ENCODE measurements at places on chromosomes 7 and 10.
A peak's percentile ranks its signal among the peaks of the same experiment; 100 is the strongest.

- DNase-seq = no peak
Measured at GRCh38 chr7:82566752-82567151, 123.2 kb upstream of the CACNA2D1 start.

DNA sequence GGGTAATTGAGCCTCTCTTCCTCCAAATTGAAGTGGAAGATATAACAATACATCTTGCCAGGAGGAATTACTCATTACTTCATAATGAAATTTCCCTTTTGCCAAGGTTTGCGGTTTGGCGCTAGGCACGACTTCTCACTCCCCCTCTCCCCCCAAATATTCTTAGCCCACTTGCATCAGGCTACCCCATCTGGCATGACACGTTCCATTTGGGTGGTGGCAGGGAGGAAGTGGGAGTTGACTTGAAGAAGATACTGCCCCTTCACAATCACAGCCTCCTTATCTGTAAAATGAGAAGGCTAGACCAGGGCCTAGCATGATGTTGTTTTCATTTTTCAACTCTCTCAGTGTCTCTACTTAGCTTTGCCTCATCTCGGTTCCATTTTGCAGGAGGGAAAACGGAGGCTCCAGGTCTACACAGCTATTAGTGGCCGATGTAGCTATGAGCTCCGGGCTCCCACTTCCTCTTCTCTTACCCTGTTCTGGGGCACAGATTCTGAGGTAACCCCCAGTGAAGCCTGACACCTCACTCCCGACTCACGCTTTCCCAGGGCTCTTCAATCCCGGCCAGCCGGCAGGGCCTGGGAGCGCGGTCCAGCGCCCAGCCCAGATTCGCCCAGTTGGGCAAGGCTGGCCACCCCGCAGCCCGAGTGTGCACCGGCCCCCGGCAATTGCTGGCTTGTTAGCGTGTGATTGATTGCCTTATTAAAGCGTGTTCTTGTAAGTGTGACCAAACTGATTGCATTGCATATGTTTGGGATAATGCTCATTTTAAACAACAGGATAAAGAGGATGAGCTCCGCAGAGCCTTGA, 6.5 kb downstream of the EVX1 start:
- no peak for DNase-seq

DNA sequence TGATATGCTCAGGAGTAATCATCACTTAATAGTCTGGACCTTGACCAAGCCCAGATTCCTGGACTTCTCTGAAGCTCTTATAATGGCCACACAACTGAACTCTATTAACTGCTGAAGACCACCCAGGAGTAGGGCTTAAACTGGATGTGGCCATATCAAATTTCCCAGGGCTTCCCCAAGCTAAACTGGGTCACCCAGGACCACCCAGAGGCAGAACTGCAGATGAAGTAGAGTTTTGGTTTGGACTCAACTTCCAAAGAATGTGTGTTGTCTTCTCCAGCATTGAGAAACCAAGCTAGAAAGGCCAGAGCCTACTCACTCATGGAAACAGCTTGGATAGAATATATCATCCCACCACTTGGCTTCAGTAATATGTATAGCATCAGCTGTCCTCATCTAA, 358.2 kb upstream of the MEOX2 start:
- no peak for DNase-seq

- peak; percentile 39 for DNase-seq
Measured at GRCh38 chr10:119871881-119872609, 598 bp downstream of the MCMBP start.

DNA sequence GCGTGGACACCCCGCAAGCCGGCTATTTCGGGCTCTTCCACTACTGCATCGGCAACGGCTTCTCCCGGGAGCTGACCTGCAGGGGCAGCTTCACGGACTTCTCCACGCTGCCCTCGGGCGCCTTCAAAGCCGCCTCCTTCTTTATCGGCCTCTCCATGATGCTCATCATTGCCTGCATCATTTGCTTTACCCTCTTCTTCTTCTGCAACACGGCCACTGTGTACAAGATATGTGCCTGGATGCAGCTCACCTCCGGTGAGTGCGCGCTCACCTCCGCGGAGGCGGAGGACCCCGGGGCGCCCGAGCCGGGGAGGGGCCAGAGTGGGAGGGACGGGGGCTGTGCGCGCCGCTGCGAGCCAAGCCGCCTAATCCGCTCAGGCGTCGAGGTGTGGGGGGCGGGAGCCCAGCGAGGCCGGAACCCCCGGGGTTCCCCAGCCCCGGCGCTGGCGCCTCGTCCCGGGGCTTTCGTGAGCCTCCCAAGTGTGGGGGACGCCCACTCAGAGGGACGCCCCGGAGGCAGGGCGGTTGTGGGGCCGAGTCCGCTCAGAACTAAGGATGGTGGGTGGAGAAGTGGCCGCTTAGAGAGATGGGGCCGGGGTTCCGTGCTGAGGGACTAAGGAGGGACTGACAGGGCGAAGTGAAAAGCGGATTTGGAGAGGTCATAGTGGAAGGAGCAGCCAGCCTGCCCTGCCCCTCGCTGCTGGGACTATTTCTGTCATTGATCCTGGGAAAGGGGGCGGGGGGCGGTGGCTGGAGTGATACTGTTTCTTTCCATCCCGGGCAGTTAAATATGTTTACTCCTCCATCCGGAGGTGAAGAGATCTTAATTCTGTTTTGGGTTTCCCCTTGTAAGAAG, 795 bp downstream of the LHFPL3 start:
- peak; percentile 18 for DNase-seq

GRCh38 chr10:119896061-119896655, 3.6 kb downstream of the SEC23IP start:
- peak; percentile 70 for DNase-seq

DNA sequence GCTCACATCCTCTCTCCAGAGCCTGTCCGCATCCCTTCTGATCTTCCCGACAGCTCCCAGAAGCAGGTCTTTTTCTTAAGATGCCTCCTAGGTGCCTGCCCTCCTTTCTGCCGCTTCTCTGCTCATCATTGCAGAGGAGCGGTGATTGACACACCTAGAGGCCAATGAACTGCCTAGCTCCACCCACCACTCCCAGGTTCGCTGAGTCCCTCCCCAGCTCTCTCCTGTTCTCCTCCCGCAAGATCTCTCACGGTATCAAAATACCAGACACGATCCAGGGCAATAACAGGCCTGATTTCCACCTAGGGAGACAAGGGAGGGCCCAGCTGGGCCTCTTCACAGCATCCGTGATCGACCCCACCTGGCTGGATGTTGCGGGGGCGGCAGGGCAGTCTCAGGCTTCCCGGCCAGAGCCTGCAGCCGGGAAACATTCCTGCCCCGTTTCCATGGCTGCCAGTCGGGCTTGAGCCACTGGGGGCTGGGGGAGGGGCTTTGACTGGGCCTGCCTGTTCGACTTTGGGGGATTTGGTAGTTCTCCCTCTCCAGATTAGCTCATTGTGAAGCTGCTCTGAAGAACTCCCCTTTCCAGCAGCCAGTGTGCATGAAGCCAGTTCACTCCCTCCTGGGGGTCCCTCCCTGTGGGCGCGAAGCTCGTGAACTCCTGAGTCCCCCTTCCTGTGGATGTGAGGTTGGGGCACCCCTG, 373.5 kb downstream of the RPS24 start:
- peak; percentile 82 for DNase-seq

- peak; percentile 75 for DNase-seq
Measured at GRCh38 chr10:12067336-12067735, 1.4 kb upstream of the DHTKD1 start.

DNA sequence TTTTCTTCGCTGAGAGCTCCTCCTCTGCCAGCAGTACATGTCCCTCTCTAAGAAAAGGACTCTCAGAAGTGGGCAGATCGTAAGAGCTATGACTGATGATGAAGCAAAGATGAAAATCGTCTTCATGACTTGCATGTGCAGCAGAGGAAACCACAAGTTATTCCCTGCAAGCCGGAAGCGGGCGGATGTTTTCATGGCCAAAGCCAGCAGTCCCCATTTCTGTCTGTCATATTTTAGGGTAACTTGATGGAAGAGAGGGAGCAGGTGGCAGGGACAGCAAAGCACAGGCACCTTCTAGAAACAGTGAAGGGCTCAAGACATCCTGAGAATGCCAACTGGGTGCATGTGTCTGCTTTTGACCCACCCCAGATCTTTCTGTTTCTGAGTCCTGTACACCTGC, 19.9 kb downstream of the KLF6 start:
- DNase-seq = no peak

DNA sequence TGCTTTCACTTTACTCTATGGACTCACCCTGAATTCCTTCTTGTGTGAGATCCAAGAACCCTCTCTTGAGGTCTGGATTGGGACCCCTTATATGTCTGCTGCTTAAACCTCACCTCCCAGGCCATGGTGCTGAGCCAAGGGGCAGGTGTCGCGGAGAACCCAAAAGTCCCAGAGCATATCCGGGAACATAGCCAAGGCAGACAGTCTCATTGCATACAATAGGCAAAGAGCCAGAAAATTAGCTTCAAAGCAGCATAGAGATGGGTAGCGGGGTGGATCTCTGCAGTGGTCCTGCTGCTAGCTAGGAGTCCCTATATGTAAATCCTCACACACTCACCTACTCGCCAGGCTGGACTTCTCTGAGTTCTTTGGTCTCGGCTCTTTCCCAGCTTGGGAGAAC, 5.5 kb downstream of the CCL24 start:
- no peak for DNase-seq

GRCh38 chr10:97738616-97739015, 1.7 kb downstream of the ZFYVE27 start:
- DNase-seq = no peak

GRCh38 chr10:30000802-30001571, 58.4 kb downstream of the JCAD start:
- peak; percentile 69 for DNase-seq

DNA sequence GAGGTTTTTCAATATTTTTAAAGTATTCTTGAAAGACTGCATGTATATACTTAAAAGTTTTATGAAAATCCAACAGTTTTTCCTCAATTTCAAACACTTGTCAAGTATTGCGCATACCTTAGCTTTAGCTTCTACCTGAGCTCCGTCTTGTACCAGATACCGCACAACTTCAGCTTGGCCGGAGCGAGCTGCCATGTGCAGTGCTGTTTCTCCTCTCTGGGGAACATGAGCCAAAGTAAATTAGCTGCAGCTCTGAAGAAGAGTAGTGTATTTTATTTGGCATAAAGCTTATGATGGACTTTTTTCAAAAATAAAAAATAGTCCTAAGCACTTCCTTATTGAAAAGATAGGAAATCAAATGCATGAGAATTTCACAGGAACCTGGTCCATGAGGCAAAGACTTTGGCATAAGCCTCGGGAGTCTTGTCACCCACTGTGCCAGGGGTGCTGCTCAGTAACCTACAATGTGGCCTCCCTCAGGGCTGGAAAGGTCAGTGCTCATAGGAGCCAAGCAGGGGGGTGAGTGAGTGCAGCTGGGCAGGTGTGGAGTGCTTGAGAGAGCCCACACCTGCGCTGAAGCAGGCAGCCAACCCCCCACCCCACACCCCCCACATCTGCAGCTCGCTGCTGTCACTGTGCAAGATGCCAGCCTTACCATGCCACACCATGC, 189.5 kb downstream of the ANK3 start:
- no peak for DNase-seq

DNA sequence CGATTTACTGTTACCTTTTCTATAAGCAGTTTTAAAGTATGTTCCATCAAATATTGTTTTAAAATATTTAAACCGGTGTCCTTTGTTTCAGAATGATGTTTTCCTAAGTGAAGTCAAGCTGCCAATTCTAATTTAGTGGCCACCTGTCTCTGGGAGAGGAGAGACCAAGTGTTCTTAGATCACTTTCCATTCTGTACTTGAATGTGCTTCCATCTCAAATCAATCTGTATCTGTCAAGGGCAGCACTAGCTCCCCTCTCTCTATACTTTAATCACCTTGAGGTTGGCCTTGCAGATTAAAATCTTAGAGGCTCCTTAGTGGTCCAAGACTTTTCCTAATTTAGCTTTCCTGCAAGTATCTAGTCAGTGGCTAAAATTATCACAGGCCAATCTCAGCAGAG, 49.6 kb downstream of the LGI1 start:
- DNase-seq = no peak

GRCh38 chr10:13873196-13873595, 286.4 kb downstream of the PRPF18 start:
- DNase-seq = no peak

DNA sequence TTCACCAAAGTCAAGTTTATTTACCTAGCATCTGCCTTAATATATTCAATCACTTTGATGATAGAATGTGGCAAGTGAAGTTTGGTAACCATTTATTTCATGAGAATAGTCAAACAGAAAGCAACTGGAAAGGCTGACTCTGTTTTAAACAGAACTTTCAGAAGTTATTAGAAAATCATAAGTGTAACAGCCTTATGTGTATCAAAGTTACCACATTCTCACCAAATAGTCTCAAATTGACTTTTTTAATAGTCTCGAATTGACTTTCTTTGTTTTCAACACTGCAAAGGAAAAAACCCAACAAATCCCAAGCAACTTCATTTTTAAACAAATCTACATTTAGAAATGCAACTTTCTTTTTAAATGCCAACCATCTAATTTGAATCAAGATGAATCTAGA, 29.5 kb downstream of the NAMPT start:
- DNase-seq = no peak

DNA sequence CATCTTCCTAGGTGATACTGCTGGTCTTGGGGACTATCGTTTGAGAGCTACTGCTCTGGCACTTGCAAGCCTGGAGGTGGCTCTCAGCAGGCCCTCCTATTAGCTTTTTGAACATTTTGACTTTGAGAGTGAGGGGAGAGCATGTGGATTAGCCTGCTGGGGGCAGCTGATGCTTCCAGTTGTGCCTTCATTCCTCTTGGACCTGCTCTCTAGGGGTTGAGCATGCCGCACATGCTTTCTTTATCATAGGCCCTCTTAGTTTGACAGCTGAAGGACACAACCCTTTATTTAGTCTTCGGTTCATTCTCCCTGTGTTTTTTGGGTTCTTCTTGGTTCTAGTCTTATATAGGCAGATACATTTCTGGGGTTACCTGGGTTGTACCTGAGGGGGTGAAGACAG, 132.1 kb downstream of the GALNT17 start:
- no peak for DNase-seq

DNA sequence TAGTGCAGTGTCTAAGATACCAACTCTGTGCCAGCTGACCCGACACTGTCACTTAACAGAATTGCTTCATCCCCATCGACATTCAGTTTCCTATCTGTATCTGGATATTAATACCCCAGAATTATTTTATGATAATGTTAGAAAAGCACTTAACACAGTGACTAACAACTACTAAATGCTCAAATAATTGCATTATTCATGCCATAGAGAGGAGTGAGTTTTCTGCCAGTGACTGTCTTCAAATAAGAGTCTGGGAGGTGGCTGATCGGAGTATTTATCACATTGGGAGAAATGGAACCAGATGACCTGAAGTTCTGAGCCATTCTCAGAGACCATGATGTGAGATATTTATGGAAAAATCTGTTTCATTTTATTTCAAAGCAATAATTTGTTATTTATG, 65.7 kb downstream of the NHLRC2 start:
- DNase-seq = no peak

DNA sequence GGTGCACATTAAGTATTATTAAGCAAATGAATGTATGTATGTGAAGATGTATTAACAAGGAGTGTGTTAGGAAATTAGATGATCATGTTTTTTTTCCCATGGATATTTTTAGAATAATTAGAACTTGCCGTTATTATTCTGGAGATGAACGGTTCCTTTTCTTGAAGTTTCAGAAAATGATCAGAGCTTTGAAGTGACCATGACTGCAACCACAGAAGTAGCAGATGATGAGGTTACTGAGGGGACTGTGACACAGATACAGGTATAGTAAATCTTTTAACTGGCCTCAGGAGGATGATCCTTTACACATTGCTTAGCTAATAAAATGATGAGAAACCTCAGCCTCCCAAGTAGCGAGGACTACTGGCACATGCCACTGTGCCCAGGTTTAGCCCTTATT, 18.6 kb downstream of the DMTF1 start:
- DNase-seq = no peak

Measured in AG08396 (cell line).